ENCODE measurements at places on chromosomes 4 and X.

GRCh38 chr4:16820329-16820728, 78.1 kb downstream of the LDB2 start:
- no peak for DNase-seq

DNA sequence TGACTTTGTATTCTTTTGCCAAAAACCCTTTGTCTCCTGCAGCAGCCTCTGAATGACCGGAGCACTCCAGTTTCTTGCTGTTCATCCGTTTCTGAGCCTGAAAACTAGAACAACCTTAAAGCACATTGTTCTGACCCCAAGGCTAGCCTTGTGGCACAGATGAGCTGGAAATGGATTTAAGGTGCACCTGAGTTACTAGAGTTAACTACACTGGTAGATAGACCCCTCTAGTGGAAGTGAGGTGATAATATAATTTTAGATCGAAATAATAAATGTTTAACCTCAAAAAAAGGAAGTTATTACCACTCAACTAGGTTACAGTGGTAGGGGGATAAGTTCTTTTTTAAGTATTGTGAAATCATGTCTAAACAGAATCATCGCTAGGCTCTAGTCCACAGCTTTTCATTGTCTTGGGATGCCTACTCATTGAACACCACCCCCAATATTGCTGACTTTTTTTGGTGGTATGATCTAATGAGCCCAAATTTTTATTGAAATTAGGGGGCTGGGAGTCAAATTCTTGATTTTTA, 2.7 kb downstream of the PLS3 start:
- DNase-seq, result no peak

DNA sequence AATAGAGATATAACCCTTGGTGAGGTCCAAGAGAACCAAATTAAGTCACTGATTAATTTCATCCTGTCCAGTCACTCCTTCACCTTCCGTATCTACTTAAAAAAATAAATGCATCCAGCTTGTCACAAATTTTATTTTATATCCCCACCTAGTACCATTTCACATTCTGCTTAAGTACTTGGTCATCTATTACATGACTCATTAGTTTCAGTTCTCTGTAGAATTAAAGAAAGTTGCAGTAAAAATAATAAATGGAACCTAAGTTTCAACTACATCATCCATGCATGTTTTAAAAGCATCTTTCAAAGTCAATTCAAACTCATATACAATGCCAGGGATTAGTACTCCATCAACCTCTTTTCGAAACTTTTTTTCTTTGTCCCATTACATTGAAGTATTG, 130.2 kb downstream of the SH2D1A start:
- no peak for DNase-seq

DNA sequence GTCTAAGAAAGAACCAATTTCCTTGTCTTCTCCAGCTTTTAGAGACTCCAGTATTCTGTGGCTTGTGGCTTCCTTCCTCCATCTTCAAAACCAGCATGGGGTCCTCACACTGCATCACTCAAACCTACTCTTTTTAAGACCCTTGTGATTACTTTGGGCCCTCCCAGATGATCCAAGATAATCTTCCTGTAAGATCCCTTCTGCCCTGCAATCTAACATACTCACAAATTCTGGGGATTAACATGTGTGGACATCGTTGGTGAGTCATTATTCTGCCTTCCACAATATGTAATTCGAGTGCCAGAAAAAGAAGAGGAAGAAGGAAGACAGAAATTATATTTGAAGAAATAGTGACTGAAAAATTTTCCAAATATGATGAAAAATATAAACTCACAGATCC, 47.9 kb downstream of the BEND4 start:
- no peak for DNase-seq
